Aorta (tissue), 5 donors: ENCODE measurements at places on chromosomes 6 and 20. TPM values are rescaled to one million over a fixed set of nuclear protein-coding genes. Genes with fewer than 3 reads are reported as not detected.

GRCh38 chr6:111342913-111343312 lies 140.1 kb downstream of the REV3L start:
- peaks cover 5% of the 10 kb centered on the region for H3K36me3 ChIP-seq
- no peaks in the 10 kb centered on the region for H3K4me1 ChIP-seq
- H3K4me3 ChIP-seq: no peak overlapping the region
- no peaks in the 10 kb centered on the region for H3K27me3 ChIP-seq
- H3K27ac ChIP-seq: no peak overlapping the region
- no peak for DNase-seq

DNA sequence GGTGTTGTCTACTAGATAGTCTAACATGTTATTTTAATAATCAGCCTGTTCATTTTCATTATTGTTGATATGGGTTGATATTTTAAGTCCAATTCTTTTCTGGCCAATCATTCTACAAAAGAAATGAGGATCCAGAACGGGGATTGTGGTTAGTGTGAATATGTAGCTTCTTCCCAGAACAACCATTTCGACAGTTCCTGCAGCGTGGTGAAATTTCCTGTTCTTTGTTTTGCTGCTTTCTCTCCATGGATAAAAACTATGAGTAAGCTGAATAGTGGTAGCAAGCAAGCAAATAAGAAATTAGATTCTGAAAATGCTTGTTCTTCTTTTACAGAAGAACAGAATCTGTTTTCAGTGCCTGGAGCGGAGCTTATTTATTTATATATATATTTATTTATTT lies 65.5 kb upstream of the F13A1 start:
- no peak overlapping the region for H3K27ac ChIP-seq
- H3K36me3 ChIP-seq: no peaks in the 10 kb centered on the region
- no peaks in the 10 kb centered on the region for H3K4me1 ChIP-seq
- DNase-seq: peak; percentile 49
- no peaks in the 10 kb centered on the region for H3K27me3 ChIP-seq

- no peak for DNase-seq
- no peaks in the 10 kb centered on the region for H3K4me1 ChIP-seq
- H3K27ac ChIP-seq: no peak overlapping the region
- no peak overlapping the region for H3K4me3 ChIP-seq
These were observed 126.5 kb downstream of the AFG1L start for GRCh38 chr6:108421366-108421765.

GRCh38 chr6:45814772-45815171 lies 200.9 kb downstream of the CLIC5 start:
- no peak overlapping the region for H3K27ac ChIP-seq
- no peaks in the 10 kb centered on the region for H3K4me1 ChIP-seq
- H3K4me3 ChIP-seq: no peak overlapping the region
- peaks cover 2% of the 10 kb centered on the region for H3K27me3 ChIP-seq

- H3K4me3 ChIP-seq: no peak overlapping the region
- H3K27ac ChIP-seq: no peak overlapping the region
- H3K4me1 ChIP-seq: no peaks in the 10 kb centered on the region
- DNase-seq: no peak
- H3K27me3 ChIP-seq: no peaks in the 10 kb centered on the region
- no peaks in the 10 kb centered on the region for H3K36me3 ChIP-seq
These were observed 106.4 kb upstream of the SGK1 start for GRCh38 chr6:134424165-134424797.

- H3K4me3 ChIP-seq: no peak overlapping the region
- no peaks in the 10 kb centered on the region for H3K27me3 ChIP-seq
- H3K4me1 ChIP-seq: no peaks in the 10 kb centered on the region
- DNase-seq: no peak
- H3K36me3 ChIP-seq: no peaks in the 10 kb centered on the region
These were observed 2.6 kb downstream of the TRERF1 start for GRCh38 chr6:42448927-42449659.

- H3K4me3 ChIP-seq: no peak overlapping the region
- no peaks in the 10 kb centered on the region for H3K36me3 ChIP-seq
- H3K27me3 ChIP-seq: no peaks in the 10 kb centered on the region
- no peak for DNase-seq
- H3K4me1 ChIP-seq: no peaks in the 10 kb centered on the region
These were observed 20.0 kb downstream of the LAMA5 start for GRCh38 chr20:62347151-62347404.

- DNase-seq: no peak
- H3K36me3 ChIP-seq: peaks cover 3% of the 10 kb centered on the region
- H3K4me3 ChIP-seq: no peak overlapping the region
- no peak overlapping the region for H3K27ac ChIP-seq
These were observed 36.9 kb upstream of the KIF25 start for GRCh38 chr6:167960579-167960978.

GRCh38 chr6:153123801-153124200 lies 7.3 kb downstream of the RGS17 start:
- H3K4me1 ChIP-seq: no peaks in the 10 kb centered on the region
- H3K36me3 ChIP-seq: no peaks in the 10 kb centered on the region
- H3K27me3 ChIP-seq: no peaks in the 10 kb centered on the region
- no peak overlapping the region for H3K4me3 ChIP-seq
- no peak overlapping the region for H3K27ac ChIP-seq

DNA sequence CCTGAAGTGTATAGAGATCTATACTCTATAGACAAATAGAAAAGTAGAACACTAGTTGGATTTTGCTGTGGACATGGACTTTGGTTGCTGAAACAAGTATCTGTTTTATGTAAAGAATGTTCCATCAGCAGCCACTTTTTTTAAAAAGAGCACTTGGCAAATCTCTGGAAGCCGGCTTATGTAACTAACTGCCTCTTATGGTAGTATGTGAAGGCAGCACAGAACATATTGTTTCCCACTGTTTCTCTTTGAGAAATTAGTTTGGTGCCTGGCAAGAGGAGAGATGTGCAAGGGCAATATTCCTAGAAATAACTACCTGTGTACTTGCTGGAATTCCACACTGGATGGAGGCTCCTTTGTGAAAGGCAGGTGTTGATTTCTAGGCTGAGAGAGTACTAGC lies 242.3 kb upstream of the PREP start:
- no peaks in the 10 kb centered on the region for H3K4me1 ChIP-seq
- no peaks in the 10 kb centered on the region for H3K36me3 ChIP-seq
- no peak overlapping the region for H3K27ac ChIP-seq
- no peak overlapping the region for H3K4me3 ChIP-seq

GRCh38 chr20:18443886-18444285 lies 22.9 kb downstream of the DZANK1 start:
- no peaks in the 10 kb centered on the region for H3K36me3 ChIP-seq
- no peak overlapping the region for H3K4me3 ChIP-seq
- no peak for DNase-seq
- no peaks in the 10 kb centered on the region for H3K4me1 ChIP-seq

- no peaks in the 10 kb centered on the region for H3K27me3 ChIP-seq
- DNase-seq: peak; percentile 31
- no peak overlapping the region for H3K4me3 ChIP-seq
- no peaks in the 10 kb centered on the region for H3K36me3 ChIP-seq
These were observed 60.0 kb downstream of the EFCAB8 start for GRCh38 chr20:32918751-32919150.

DNA sequence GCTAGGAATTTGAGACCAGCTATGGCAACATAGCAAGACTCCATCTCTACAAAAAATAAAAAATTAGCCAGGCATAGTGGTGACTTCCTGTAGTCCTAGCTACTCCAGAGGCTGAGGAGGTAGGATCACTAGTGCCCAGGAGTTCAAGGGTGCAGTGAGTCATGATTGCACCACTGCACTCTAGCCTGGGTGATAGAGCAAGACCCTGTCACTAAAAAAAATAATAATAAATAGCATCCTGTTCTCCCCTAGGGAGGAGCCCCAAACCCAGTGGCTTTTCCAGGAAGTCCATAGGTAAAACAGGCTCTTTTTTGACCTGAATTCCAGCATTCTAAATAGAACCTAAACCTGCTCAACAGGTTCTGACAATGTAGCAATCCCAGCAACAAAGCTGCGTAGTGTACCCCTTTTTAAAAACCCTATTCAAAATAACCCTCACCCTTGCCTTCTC lies 192.0 kb downstream of the ALDH8A1 start:
- H3K4me3 ChIP-seq: no peak overlapping the region
- no peaks in the 10 kb centered on the region for H3K27me3 ChIP-seq
- H3K36me3 ChIP-seq: no peaks in the 10 kb centered on the region
- DNase-seq: no peak
- no peaks in the 10 kb centered on the region for H3K4me1 ChIP-seq

- H3K4me1 ChIP-seq: peaks cover 2% of the 10 kb centered on the region
- H3K27ac ChIP-seq: no peak overlapping the region
- no peaks in the 10 kb centered on the region for H3K36me3 ChIP-seq
These were observed 106.4 kb upstream of the FOXO3 start for GRCh38 chr6:108454356-108454755.

DNA sequence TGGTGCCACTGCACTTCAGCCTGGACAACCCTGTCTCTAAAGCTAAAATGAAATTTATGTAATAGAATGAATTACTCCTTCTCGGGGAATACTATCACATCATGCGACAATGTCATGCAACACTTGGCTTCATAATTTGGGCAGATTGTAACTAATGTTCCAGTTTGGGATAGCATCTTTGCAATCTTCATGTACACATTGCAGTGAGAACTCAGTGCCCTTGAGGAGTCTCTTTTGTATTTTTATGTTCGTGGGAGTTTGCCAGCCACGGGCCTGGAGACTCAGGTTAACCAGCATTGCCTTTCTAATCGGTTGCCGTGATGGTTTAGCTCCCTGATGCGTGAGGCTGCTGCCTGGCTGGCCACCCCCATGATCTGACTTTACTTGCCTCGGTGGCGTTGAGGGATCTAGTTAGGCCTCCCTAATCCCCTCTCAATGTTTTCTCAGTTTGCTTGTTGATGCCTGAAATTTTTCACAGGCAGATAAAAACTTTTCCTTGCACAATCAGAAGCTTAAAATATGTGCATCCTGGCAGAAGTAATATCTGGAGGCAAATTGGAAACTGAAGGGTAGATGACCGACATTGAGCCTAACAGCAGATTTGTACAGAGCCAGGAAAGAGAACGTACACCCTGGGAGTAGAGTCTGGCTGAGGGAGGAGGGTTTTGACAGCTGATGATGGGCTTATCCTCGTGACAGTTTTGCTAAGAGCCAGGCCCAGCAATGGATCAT lies 2.4 kb downstream of the GMPR start:
- no peak for DNase-seq
- H3K27ac ChIP-seq: no peak overlapping the region
- no peaks in the 10 kb centered on the region for H3K27me3 ChIP-seq
- H3K4me3 ChIP-seq: no peak overlapping the region

DNA sequence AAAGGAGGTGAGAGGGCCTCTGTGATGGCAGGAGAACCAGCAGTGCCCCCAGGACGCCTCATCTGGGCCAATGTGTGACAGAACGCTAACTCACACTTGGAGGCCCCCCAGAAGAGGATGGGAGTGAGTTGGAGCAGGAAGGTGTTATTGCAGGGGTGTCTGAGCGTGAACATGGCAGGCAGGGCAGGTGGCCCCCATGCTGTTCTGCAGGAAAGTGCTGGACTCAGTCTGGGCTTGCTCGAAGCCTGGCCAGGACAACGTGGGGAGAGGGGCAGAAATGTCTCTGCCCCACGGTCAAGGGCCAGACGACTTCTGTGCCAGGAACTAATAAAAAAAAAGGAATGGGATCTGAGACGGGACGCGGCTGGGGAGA lies 931 bp upstream of the EBF4 start:
- DNase-seq: peak; percentile 62
- H3K36me3 ChIP-seq: no peaks in the 10 kb centered on the region
- H3K27ac ChIP-seq: no peak overlapping the region

DNA sequence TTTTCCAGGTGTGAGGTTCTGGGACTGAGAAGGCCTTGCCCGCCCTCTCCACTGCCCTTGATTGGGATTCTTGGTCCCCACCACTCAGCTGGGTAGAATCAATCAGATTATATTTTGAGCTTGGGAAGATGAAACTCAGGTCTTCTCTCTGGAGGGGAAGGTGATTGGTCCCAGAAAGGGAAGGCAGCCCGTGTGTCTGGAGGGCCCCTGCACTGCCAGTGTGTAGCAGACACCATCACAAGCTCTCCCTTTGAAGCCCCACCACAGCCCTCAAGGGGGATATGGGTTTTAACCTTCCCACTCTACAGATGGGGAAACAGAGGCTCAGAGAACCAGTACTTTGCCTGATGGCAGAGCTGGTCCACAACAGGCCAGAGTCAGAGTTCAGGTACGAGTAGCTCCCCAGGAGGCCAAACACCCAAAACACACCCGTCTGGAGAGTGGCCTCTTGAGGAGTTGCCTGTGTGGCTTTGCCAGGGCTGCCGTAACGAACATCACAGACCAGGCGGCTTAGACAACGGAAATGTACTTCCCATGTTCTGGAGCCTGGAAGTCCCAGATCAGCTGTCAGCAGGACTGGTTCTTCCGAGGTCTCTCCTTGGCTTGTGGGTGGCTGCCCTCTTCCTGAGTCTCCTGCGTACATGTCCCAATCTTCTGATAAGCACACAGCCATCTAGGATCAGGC lies 205.6 kb downstream of the SYNDIG1 start:
- peak; percentile 51 for DNase-seq
- no peak overlapping the region for H3K27ac ChIP-seq
- H3K27me3 ChIP-seq: no peaks in the 10 kb centered on the region
- no peaks in the 10 kb centered on the region for H3K4me1 ChIP-seq
- no peaks in the 10 kb centered on the region for H3K36me3 ChIP-seq

Gene ETV7
- total RNA-seq: 2.8 TPM

Gene TREM2
- total RNA-seq: 6.6 TPM

Gene PTGIS
- 637 TPM for total RNA-seq

Gene RAD21L1
- not detected for total RNA-seq

Gene CST8
- not detected for total RNA-seq

Gene COL9A3
- 6.5 TPM for total RNA-seq

Gene CRIP3
- total RNA-seq: 2.2 TPM

Gene VNN1
- 4.5 TPM for total RNA-seq

Gene DSP
- 4.1 TPM for total RNA-seq

Gene DLL1
- 24.8 TPM for total RNA-seq

Gene TSHZ2
- total RNA-seq: 95.4 TPM
